T-helper 17 cell (primary cell): ENCODE measurements at places on chromosomes 2 and 18.

GRCh38 chr18:44689736-44690135, 9.0 kb downstream of the SETBP1 start:
- DNase-seq, result no peak
- peaks cover 32% of the 10 kb centered on the region for H3K27me3 ChIP-seq
- H3K4me1 ChIP-seq, result no peaks in the 10 kb centered on the region
- H3K27ac ChIP-seq, result no peak overlapping the region

- H3K36me3 ChIP-seq, result peaks cover 3% of the 10 kb centered on the region
- no peak for DNase-seq
- no peak overlapping the region for H3K27ac ChIP-seq
- peaks cover 59% of the 10 kb centered on the region for H3K27me3 ChIP-seq
- peaks cover 2% of the 10 kb centered on the region for H3K4me1 ChIP-seq
- H3K4me3 ChIP-seq, result no peak overlapping the region
Observed at GRCh38 chr2:120552800-120553481, 182.7 kb upstream of the GLI2 start.

GRCh38 chr18:22172594-22173049, 3.2 kb downstream of the GATA6 start:
- peaks cover 55% of the 10 kb centered on the region for H3K27me3 ChIP-seq
- no peak overlapping the region for H3K27ac ChIP-seq
- H3K4me3 ChIP-seq, result no peak overlapping the region
- DNase-seq, result no peak
- H3K36me3 ChIP-seq, result peaks cover 7% of the 10 kb centered on the region

DNA sequence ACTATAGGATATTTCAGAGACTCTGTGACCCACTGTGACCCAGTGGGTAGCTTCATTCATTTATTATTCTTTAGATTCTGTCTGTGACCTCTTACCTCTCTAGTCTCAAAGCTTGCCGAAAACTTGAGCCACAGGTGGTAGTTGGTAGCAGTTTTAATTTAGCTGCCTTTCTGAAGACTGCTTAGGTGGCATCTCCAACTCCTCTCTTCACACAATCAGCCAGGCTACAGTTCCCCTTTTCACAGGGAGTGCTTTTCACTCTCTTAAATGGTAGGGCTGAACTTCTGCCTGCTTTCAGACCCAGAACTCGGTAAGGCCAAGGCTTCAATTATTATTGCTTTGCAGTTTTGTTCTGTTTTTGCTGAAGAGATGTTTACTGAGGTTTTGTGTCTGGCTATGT, 349.6 kb downstream of the ARL6IP6 start:
- no peak overlapping the region for H3K27ac ChIP-seq
- no peak for DNase-seq
- H3K36me3 ChIP-seq, result no peaks in the 10 kb centered on the region
- H3K4me1 ChIP-seq, result no peaks in the 10 kb centered on the region
- no peak overlapping the region for H3K4me3 ChIP-seq
- H3K27me3 ChIP-seq, result peaks cover 11% of the 10 kb centered on the region

GRCh38 chr2:9968553-9969497, 17.3 kb downstream of the GRHL1 start:
- peaks cover 10% of the 10 kb centered on the region for H3K4me1 ChIP-seq
- H3K27me3 ChIP-seq, result no peaks in the 10 kb centered on the region
- no peak overlapping the region for H3K27ac ChIP-seq

DNA sequence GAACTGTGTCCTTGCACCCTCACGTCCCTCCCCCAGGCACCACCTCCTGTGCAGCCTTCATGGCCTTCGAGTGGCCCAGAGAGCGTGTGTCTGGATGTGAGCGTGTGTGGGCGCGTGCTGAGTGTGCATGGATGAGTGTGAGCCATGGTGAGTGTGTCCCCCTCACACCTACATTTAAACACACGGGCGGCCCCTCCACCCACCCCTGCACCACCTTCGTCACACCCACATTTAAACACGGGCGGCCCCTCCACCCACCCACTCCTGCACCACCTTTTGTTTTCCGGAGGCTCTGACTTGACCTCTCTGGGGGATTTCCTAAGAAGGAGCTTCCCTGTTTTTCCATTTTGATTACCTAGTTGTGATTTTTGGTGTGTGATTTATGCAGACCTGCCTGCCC, 17.8 kb downstream of the DTYMK start:
- DNase-seq, result no peak
- no peak overlapping the region for H3K4me3 ChIP-seq

DNA sequence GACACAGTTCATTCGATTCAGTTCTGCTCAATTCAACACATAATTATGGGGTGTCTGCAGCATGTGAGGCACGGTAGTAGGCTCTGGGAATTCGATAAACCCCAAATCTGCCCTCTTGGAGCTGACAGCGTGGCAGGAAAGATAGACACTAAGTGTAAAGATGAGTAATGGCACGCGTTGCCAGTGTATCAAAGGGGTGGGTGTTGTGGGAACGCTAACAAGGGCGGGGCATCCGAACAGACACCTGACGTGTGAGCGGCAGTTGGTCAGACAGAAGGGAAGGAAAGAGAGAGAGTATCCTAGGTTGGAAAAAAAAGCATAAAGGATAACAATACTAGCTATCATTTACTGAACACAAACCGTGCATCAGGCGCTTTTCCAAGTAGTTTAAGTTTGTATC, 125.7 kb upstream of the HAAO start:
- peaks cover 6% of the 10 kb centered on the region for H3K4me1 ChIP-seq
- H3K27me3 ChIP-seq, result peaks cover 41% of the 10 kb centered on the region
- H3K4me3 ChIP-seq, result no peak overlapping the region
- no peak for DNase-seq
- no peak overlapping the region for H3K27ac ChIP-seq
- H3K36me3 ChIP-seq, result peaks cover 8% of the 10 kb centered on the region

DNA sequence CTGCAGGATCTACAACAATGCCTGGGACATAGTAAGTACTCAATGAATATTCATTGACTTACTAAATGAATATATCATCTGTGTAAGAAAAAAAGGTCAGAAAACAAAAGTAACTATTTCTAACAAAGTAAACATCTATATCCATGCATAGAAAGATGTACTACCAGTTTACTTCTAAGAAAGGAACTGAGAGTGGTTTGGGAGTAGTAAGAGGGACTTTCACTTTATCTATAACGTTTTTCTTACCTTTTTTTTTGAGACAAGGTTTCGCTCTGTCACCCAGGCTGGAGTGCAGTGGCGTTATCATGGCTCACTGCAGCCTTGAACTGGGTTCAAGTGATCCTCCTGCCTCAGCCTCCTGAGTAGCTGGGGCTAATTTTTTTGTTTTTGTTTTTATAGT, 25.7 kb downstream of the DHX57 start:
- no peaks in the 10 kb centered on the region for H3K27me3 ChIP-seq
- H3K4me1 ChIP-seq, result peaks cover 4% of the 10 kb centered on the region
- H3K36me3 ChIP-seq, result peaks cover 14% of the 10 kb centered on the region

DNA sequence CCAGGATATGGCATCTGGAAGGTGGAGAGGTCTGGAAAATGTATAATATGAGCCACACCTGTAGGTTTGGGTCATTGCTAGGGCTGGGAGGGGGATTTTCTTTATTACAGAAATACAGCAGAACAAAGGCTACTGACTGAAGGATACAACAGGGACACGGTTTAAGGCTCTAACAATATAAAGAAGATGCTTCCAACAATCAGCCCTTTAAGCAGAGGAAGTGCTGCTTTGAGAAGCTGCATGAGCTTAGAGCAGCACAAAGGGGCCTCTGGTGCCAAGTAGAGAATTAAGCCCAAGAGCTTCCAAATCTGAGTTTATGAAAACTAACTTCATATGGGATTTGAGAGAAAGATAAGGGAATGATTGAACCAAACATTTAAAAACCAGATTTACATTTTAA, 174.5 kb upstream of the RMP24 start:
- H3K4me1 ChIP-seq, result no peaks in the 10 kb centered on the region
- no peak for DNase-seq
- no peak overlapping the region for H3K27ac ChIP-seq
- H3K4me3 ChIP-seq, result no peak overlapping the region
- H3K36me3 ChIP-seq, result no peaks in the 10 kb centered on the region
- peaks cover 22% of the 10 kb centered on the region for H3K27me3 ChIP-seq
